ENCODE measurements at places on chromosomes 1 and 21. TPM values are rescaled to one million over a fixed set of nuclear protein-coding genes. Genes with fewer than 3 reads are reported as not detected.

DNA sequence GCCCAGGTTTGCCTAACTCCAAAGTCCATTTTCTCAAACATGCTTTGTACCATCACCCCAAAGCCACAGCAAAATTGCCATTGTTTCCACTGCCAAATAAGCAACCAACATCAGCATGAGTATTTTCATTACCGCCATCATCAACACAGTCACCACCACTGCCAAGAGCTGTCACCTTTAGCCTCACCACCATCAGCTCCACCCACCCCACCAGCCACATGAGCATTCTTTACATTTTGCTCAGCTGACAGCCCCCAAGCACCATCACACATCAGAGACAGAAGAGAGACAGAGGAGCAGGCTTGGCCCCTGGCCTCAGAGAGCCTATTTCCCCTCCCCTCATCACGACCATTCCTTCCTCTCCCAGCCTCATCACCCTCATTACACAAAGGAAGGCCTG is 42.7 kb downstream of the TAS1R2 start:
- no peaks in the 10 kb centered on the region for H3K4me1 ChIP-seq
- H3K4me3 ChIP-seq, result no peak overlapping the region
- no peak for DNase-seq

DNA sequence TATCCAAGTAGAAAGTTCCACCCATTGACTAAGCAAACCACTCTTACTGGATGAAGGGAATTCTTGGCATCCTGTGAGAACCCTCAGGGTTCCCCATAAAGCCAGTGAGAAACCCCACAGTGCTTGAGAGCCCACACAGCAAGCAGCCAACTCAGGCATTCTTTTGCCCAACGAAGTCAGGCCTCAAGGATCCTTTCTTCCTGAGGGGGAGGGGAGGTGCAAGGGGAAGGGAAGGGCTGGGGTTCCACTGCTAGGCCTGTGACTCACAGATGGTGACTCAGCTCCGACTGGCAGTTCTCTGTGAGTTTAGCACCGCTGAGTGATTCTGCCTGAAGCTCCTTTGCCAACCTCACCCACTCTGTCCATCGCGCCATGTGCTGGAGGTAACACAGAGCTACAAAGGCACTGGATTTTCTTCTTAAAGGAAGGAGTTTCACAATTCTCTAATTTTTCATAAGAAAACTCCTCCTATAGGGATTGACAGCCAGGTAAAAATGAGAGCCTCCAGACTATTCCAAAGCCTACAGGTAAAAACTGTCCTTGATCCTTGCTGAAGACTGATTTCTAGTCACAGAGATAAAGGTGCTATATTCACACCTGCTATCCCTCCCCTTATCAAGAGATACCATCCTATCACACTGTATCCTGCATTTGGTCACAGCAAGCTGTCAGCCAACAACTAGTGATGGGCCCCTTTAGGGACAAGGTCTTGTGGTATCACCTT is 4.8 kb downstream of the ENO1 start:
- H3K27ac ChIP-seq, result no peak overlapping the region
- no peak overlapping the region for H3K4me3 ChIP-seq
- peak; percentile 58 for DNase-seq
- peaks cover 10% of the 10 kb centered on the region for H3K4me1 ChIP-seq
- no peaks in the 10 kb centered on the region for H3K27me3 ChIP-seq

GRCh38 chr1:90579212-90579802 is 137.8 kb downstream of the BARHL2 start:
- no peaks in the 10 kb centered on the region for H3K27me3 ChIP-seq
- H3K36me3 ChIP-seq, result no peaks in the 10 kb centered on the region
- H3K4me3 ChIP-seq, result no peak overlapping the region
- H3K27ac ChIP-seq, result no peak overlapping the region
- no peaks in the 10 kb centered on the region for H3K4me1 ChIP-seq

DNA sequence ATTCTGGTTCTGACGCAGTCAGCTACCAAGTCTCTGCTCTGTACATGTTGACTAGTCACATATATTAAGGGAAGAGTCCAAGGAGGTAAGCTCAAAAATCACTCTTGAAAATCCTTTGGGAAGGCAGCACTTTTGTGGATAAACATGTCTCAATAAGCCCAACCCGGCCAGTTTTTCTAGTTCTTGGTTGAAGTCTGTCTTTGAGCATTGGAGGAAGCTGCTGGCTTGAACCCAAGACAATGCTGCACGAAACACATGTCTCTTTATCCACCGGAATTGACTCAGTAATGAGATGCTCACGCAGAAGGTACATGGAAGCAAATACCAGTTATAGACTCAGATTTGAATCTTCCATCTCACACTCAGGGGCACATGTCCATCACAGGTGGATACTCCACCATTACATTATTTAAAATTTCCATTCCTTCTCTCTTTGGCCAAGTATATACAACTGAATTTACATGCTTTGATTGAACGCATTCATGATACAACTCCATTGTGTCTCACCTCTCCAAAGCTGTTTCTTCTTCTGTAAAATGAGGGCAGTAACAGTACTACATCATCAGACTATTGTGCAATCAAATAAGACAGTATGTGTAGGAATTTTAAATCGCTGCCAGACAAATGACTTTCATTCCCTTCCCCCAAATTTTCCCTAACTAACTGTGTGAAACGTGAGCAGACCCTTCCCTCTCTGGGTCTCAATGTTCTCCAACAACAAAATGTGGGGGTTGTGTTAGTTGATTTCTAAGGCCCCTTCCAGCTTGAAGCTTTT is 9.6 kb upstream of the GUCA2A start:
- H3K36me3 ChIP-seq, result no peaks in the 10 kb centered on the region
- no peak overlapping the region for H3K27ac ChIP-seq

- H3K4me1 ChIP-seq, result no peaks in the 10 kb centered on the region
- H3K27me3 ChIP-seq, result no peaks in the 10 kb centered on the region
- no peak overlapping the region for H3K4me3 ChIP-seq
- no peaks in the 10 kb centered on the region for H3K36me3 ChIP-seq
Observed at GRCh38 chr1:178784131-178784536, 59.1 kb downstream of the RALGPS2 start.

- H3K27ac ChIP-seq, result no peak overlapping the region
- no peak for DNase-seq
- H3K27me3 ChIP-seq, result no peaks in the 10 kb centered on the region
- peak overlapping the region; percentile 78 for H3K4me3 ChIP-seq
- H3K4me1 ChIP-seq, result peaks cover 11% of the 10 kb centered on the region
Observed at GRCh38 chr1:203625628-203626019, 1.0 kb upstream of the ATP2B4 start.

GRCh38 chr1:94084547-94084946 is 36.4 kb downstream of the ABCA4 start:
- no peak overlapping the region for H3K27ac ChIP-seq
- no peaks in the 10 kb centered on the region for H3K27me3 ChIP-seq
- no peaks in the 10 kb centered on the region for H3K4me1 ChIP-seq
- H3K4me3 ChIP-seq, result no peak overlapping the region

DNA sequence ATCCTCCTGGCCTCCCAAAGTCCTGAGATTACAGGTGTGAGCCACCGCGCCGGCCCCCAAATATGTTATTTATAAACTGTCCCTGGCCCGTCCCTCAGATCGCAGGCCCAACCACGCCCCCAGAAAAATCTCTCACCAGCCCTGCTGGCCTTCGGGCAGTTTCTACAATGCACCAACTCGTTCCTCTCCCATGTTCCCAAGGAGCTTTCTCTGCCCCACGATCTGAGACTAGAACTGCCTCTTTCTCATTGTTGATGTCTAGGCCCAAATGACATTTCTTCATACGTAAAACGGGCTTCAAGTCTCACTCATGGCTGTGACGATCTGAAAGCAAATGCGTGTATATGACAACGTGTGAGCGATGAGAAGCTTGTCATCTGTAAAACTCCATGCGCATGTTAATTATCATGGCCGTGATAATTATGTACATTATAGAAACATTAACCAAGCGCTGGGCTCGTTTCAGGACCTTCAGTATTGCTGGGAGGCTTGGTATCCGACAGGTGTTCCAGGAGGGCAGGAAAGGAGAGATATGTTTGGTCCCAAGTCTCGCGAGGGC is 748 bp upstream of the NIPAL3 start:
- H3K4me1 ChIP-seq, result peaks cover 2% of the 10 kb centered on the region
- DNase-seq, result no peak
- no peaks in the 10 kb centered on the region for H3K36me3 ChIP-seq

DNA sequence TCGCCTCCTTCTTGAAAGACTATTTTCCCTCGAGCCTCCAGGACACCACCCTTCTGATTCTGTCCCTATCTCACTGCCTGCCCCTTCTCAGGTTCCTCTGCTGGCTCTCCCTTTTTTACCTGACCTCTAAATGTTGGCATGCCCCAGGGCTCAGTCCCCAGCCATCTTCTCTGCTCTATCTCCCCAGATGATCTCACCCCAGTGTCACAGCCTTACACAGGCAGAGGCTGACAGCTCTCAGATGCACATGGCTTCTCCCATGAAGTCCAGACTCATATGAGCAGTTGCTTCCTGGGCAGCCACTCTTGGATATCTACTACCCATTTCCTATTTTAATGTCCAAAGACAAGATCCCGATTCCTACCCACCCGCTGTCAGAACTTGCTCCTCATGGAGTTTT is 37.5 kb downstream of the RXRG start:
- H3K36me3 ChIP-seq, result no peaks in the 10 kb centered on the region
- no peak overlapping the region for H3K4me3 ChIP-seq
- no peak for DNase-seq

- no peak for DNase-seq
- H3K36me3 ChIP-seq, result no peaks in the 10 kb centered on the region
- no peaks in the 10 kb centered on the region for H3K27me3 ChIP-seq
- H3K4me1 ChIP-seq, result no peaks in the 10 kb centered on the region
- no peak overlapping the region for H3K27ac ChIP-seq
- no peak overlapping the region for H3K4me3 ChIP-seq
Observed at GRCh38 chr1:196007763-196008162, 600.5 kb downstream of the KCNT2 start.

DNA sequence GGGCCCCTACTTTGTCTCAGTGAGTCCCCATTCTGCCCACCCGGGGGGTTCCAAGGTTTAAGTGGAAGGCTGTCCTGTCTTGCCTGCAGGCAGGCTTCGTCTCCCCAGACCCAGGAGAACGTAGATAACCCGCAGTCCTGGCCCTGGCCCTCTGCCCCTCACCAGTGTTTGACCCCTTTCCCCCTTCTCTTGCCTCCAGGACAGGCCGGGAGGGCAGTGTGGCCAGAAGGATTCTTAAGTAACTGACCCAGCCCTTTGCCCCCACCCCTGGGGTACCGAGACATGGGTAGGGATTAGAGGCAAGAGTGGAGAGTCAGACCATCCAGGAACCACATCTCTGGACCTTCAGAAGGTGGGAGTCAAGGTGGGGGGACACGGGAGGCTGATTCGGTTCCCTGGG is 8.8 kb downstream of the TMEM222 start:
- no peak overlapping the region for H3K27ac ChIP-seq
- no peak for DNase-seq
- H3K4me3 ChIP-seq, result no peak overlapping the region
- H3K4me1 ChIP-seq, result peaks cover 3% of the 10 kb centered on the region

- no peaks in the 10 kb centered on the region for H3K27me3 ChIP-seq
- no peak overlapping the region for H3K4me3 ChIP-seq
- H3K4me1 ChIP-seq, result no peaks in the 10 kb centered on the region
- no peak overlapping the region for H3K27ac ChIP-seq
Observed at GRCh38 chr1:119375366-119375765, 6.8 kb downstream of the HAO2 start.

- peaks cover 2% of the 10 kb centered on the region for H3K4me1 ChIP-seq
- H3K4me3 ChIP-seq, result peak overlapping the region; percentile 3
- no peak for DNase-seq
Observed at GRCh38 chr21:41369920-41370839, 8.4 kb downstream of the MX2 start.

GRCh38 chr1:216742625-216743024 is 19.4 kb upstream of the ESRRG start:
- no peaks in the 10 kb centered on the region for H3K36me3 ChIP-seq
- no peaks in the 10 kb centered on the region for H3K4me1 ChIP-seq
- no peaks in the 10 kb centered on the region for H3K27me3 ChIP-seq
- H3K4me3 ChIP-seq, result no peak overlapping the region
- H3K27ac ChIP-seq, result no peak overlapping the region
- DNase-seq, result no peak

- no peak overlapping the region for H3K27ac ChIP-seq
- no peaks in the 10 kb centered on the region for H3K4me1 ChIP-seq
- no peaks in the 10 kb centered on the region for H3K27me3 ChIP-seq
- H3K36me3 ChIP-seq, result no peaks in the 10 kb centered on the region
- no peak for DNase-seq
- H3K4me3 ChIP-seq, result no peak overlapping the region
Observed at GRCh38 chr1:50197216-50197615, 88.5 kb downstream of the ELAVL4 start.

GRCh38 chr1:244863491-244864252 is 671 bp downstream of the HNRNPU start:
- H3K27ac ChIP-seq, result peak overlapping the region; percentile 99
- no peaks in the 10 kb centered on the region for H3K27me3 ChIP-seq
- no peak for DNase-seq
- peak overlapping the region; percentile 76 for H3K4me3 ChIP-seq
- no peaks in the 10 kb centered on the region for H3K36me3 ChIP-seq

- no peaks in the 10 kb centered on the region for H3K36me3 ChIP-seq
- no peaks in the 10 kb centered on the region for H3K4me1 ChIP-seq
- no peak overlapping the region for H3K27ac ChIP-seq
- no peak for DNase-seq
Observed at GRCh38 chr21:37828991-37829390, 87.3 kb downstream of the KCNJ6 start.

DNA sequence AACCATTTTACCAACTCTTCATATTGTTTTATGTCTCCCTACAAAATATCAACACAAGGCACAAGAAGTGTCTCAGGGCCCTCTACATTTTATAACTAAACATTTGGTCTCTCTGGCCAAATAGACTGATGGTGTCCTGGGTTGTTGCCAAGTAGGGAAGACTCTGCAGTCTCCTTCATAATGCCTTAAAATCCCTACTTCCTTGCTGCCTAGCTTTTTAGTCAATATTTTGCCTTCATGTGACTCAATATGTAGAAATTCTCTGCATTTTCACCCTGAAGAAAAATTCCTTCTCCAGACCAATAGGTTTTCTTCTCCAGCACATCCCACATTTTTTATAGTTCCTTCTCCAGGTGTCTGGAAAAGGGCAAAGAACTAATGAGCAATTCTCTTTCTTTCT is 72.6 kb upstream of the IPO9 start:
- H3K27ac ChIP-seq, result no peak overlapping the region
- H3K4me3 ChIP-seq, result no peak overlapping the region
- H3K36me3 ChIP-seq, result no peaks in the 10 kb centered on the region
- H3K27me3 ChIP-seq, result no peaks in the 10 kb centered on the region
- DNase-seq, result no peak

DNA sequence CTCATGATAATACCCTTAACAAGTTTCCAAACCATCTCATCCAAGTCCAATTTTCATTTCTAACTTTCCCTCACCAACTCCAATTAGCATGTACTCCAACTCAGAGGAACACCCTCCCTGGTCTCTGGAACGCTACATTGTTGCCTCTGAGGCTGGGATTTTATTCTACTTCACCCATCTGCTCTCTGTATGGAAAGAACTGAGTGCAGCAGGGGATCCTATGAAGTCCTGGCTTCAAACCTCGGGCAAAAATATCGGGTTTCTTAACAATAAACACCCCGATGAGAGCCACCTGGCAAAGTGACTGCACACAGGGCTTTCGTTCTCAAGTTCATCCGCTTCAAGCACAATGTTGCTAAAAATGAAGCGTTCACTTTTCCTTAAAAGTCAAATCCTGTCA is 99.6 kb downstream of the CRB1 start:
- no peaks in the 10 kb centered on the region for H3K27me3 ChIP-seq
- peak; percentile 33 for DNase-seq
- peaks cover 5% of the 10 kb centered on the region for H3K4me1 ChIP-seq
- H3K4me3 ChIP-seq, result no peak overlapping the region
- no peaks in the 10 kb centered on the region for H3K36me3 ChIP-seq

SERPINC1 gene
- 1.1 TPM for total RNA-seq

SPRR2E gene
- not detected for total RNA-seq

PLA2G5 gene
- 19.3 TPM for total RNA-seq

CLDN14 gene
- total RNA-seq, result not detected

C1orf87 gene
- not detected for total RNA-seq

TMPRSS15 gene
- total RNA-seq, result not detected

CA6 gene
- not detected for total RNA-seq

MASP2 gene
- not detected for total RNA-seq

HCN3 gene
- 2.5 TPM for total RNA-seq

VWA1 gene
- 44.9 TPM for total RNA-seq

All from ovary (tissue), 10 donors.